Stomach (tissue), 19 donors: ENCODE measurements at places on chromosomes 1 and 21. TPM values are rescaled to one million over a fixed set of nuclear protein-coding genes. Genes with fewer than 3 reads are reported as not detected.
A peak's percentile ranks its signal among the peaks of the same experiment; 100 is the strongest.

GRCh38 chr1:6591222-6591621 lies 11.4 kb downstream of the ZBTB48 start:
- no peaks in the 10 kb centered on the region for H3K27me3 ChIP-seq
- H3K4me1 ChIP-seq = peaks cover 46% of the 10 kb centered on the region
- H3K27ac ChIP-seq = no peak overlapping the region
- no peak overlapping the region for H3K4me3 ChIP-seq

The PPIE gene
- total RNA-seq = 35.3 TPM

The FCRLB gene
- 0.55 TPM for total RNA-seq

The CYP4A11 gene
- total RNA-seq = 0.92 TPM

The HRNR gene
- total RNA-seq = not detected

DNA sequence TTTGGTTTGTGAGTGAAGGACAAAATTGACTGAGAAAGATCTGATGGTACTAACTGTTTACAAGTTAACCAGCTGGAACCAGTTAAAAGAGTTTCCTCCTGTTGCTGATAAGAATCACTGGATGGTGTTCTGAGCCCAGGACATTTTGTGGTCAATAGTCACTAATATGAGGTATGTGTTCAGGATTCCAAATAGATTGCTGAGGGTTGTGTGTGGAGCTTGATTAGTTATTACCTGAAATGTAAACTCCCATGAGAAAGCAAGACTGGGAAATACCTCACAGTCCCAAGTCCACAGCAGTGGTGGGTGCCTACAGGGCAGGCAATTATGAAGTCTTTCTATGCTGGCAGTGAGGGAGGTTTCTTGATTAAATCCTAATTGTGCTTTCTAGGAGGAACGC lies 164.6 kb downstream of the DNM3 start:
- H3K27me3 ChIP-seq = no peaks in the 10 kb centered on the region
- no peak overlapping the region for H3K27ac ChIP-seq
- peak; percentile 62 for DNase-seq
- H3K4me3 ChIP-seq = no peak overlapping the region

GRCh38 chr1:84619383-84620102 lies 45.3 kb upstream of the CTBS start:
- DNase-seq = peak; percentile 80
- no peaks in the 10 kb centered on the region for H3K27me3 ChIP-seq
- H3K36me3 ChIP-seq = no peaks in the 10 kb centered on the region
- H3K27ac ChIP-seq = peak overlapping the region; percentile 29
- H3K4me3 ChIP-seq = no peak overlapping the region
- H3K4me1 ChIP-seq = peaks cover 20% of the 10 kb centered on the region

The ELF3 gene
- 190 TPM for total RNA-seq

The LY9 gene
- total RNA-seq = not detected

GRCh38 chr1:30632481-30632880 lies 90.9 kb downstream of the MATN1 start:
- H3K4me3 ChIP-seq = no peak overlapping the region
- peaks cover 51% of the 10 kb centered on the region for H3K27me3 ChIP-seq
- DNase-seq = no peak
- H3K4me1 ChIP-seq = peaks cover 6% of the 10 kb centered on the region
- H3K36me3 ChIP-seq = no peaks in the 10 kb centered on the region

The EXTL2 gene
- not detected for total RNA-seq

DNA sequence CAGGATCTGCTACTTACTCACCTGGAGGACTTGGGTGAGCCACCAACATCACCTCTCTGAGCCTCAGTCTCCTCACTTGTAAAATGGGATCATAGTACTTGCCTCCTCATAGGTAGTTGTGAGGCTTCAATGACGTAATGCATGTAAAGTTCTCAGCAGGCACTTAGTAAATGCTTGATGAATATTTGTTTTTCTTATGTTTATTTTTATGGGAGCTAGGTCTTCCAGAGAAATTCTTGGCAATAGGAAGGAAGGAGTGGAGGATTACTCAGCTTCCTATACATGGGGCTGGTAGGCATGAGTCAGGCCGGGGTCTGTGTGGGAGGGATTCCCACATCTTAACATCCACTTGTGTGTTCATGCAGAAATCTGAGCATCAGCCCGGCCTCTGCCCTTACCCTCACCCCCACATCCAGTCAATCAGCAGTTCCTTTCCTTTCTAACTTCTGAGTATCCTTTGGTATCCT lies 95.4 kb upstream of the USP24 start:
- H3K4me1 ChIP-seq = no peaks in the 10 kb centered on the region
- no peak for DNase-seq
- H3K4me3 ChIP-seq = no peak overlapping the region
- H3K36me3 ChIP-seq = no peaks in the 10 kb centered on the region
- no peaks in the 10 kb centered on the region for H3K27me3 ChIP-seq
- H3K27ac ChIP-seq = no peak overlapping the region

The PTAFR gene
- 3.5 TPM for total RNA-seq

The CFHR2 gene
- total RNA-seq = not detected

The MPL gene
- not detected for total RNA-seq

DNA sequence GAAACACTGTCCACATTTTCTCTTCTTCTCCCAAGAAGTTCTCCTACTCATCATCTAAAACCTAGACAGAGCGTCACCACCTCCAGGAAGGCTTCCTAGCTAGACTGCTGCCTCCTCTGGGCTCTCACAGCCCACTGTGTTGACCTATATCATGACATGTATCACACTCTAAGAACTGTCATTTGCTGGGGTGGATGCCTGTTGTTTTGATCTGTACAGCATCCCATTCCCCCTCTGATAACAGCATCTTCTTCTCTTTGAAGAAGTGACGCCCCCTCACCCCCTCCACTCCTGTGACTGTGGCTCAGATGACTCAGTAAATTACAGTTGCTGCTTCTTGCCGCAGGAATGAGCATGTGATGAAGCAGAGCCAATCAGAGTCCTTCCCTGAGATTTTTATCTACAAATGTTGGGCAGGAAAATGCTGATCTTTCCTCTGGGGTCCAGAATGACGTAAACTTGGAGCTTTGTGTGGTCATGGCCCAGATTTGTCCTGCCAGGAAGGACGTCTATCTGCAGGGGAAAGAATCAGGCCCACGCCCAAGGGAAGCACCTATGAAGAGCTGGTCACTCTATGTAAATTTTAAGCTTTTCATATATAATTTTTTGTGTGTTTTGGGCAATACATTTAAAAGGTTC lies 28.0 kb upstream of the FOXO6 start:
- no peaks in the 10 kb centered on the region for H3K36me3 ChIP-seq
- H3K4me3 ChIP-seq = no peak overlapping the region
- H3K27me3 ChIP-seq = no peaks in the 10 kb centered on the region
- no peak overlapping the region for H3K27ac ChIP-seq

- H3K27me3 ChIP-seq = no peaks in the 10 kb centered on the region
- H3K4me1 ChIP-seq = no peaks in the 10 kb centered on the region
- H3K27ac ChIP-seq = no peak overlapping the region
Measured at GRCh38 chr1:169768161-169768560, 26.5 kb downstream of the METTL18 start.

DNA sequence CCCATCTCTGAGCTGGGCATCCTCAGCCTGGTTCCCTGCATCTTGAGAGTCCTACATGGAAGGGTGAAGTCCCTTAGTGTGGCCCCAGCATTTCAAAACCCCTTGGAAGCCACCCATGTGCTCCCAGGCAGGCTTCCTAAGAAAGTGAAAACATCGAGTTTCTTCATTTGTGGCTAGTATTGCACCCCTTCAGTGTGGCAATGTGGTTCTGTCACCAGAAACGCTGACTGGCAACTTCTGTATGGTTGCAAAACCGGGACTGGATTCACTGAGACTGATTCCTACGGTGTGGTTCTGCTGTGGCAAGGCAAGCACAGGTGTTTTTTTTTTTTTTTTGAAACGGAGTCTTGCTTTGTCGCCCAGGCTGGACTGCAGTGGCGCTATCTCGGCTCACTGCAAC lies 9.0 kb upstream of the IFNGR2 start:
- H3K4me3 ChIP-seq = no peak overlapping the region
- H3K27me3 ChIP-seq = no peaks in the 10 kb centered on the region

- H3K36me3 ChIP-seq = no peaks in the 10 kb centered on the region
- no peak overlapping the region for H3K4me3 ChIP-seq
- no peaks in the 10 kb centered on the region for H3K4me1 ChIP-seq
- H3K27me3 ChIP-seq = no peaks in the 10 kb centered on the region
Measured at GRCh38 chr21:31772674-31773555, 41.0 kb upstream of the SCAF4 start.

- no peaks in the 10 kb centered on the region for H3K36me3 ChIP-seq
- DNase-seq = no peak
- H3K4me1 ChIP-seq = no peaks in the 10 kb centered on the region
- peaks cover 13% of the 10 kb centered on the region for H3K27me3 ChIP-seq
- no peak overlapping the region for H3K27ac ChIP-seq
Measured at GRCh38 chr1:201226859-201227488, 36.4 kb downstream of the IGFN1 start.

The TRIM58 gene
- not detected for total RNA-seq

GRCh38 chr1:32447469-32448185 lies 17.2 kb upstream of the ZBTB8B start:
- H3K27ac ChIP-seq = no peak overlapping the region
- DNase-seq = no peak
- H3K4me3 ChIP-seq = no peak overlapping the region
- H3K36me3 ChIP-seq = no peaks in the 10 kb centered on the region

- no peak overlapping the region for H3K27ac ChIP-seq
- H3K27me3 ChIP-seq = no peaks in the 10 kb centered on the region
- no peaks in the 10 kb centered on the region for H3K4me1 ChIP-seq
- H3K36me3 ChIP-seq = no peaks in the 10 kb centered on the region
Measured at GRCh38 chr1:106675558-106675957, 380.9 kb upstream of the PRMT6 start.

- no peak overlapping the region for H3K4me3 ChIP-seq
- no peak overlapping the region for H3K27ac ChIP-seq
- H3K36me3 ChIP-seq = no peaks in the 10 kb centered on the region
Measured at GRCh38 chr1:82411605-82412004, 610.9 kb downstream of the ADGRL2 start.

DNA sequence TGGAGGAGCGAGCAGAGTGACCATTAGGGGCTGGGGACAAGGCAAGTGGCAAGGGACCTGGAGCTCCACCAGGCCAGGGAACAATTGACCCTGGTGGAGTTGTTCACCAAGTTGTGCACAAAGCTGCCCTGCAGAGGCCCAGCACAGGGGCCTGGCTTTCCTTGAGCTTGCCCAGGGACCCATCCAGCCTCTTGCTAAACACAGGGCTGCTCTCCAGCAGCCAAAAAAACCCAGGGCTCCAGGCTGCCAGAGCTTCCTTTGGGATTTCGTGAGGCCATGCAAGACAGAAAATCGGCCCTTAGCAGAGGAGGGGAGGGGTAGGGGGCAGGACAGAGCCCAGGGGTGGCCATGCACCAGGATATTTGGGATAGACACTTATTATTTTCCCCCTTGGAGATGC lies 32.6 kb downstream of the LRP8 start:
- H3K27ac ChIP-seq = no peak overlapping the region
- no peaks in the 10 kb centered on the region for H3K36me3 ChIP-seq
- DNase-seq = no peak
- no peak overlapping the region for H3K4me3 ChIP-seq

The LORICRIN gene
- not detected for total RNA-seq

- DNase-seq = peak; percentile 96
- no peaks in the 10 kb centered on the region for H3K36me3 ChIP-seq
- no peaks in the 10 kb centered on the region for H3K27me3 ChIP-seq
- H3K4me1 ChIP-seq = peaks cover 34% of the 10 kb centered on the region
- H3K27ac ChIP-seq = peak overlapping the region; percentile 77
Measured at GRCh38 chr1:162285149-162285561, 91.5 kb downstream of the SPATA46 start.

- peaks cover 27% of the 10 kb centered on the region for H3K4me1 ChIP-seq
- H3K4me3 ChIP-seq = peak overlapping the region; percentile 66
- peak overlapping the region; percentile 90 for H3K27ac ChIP-seq
- DNase-seq = peak; percentile 73
- no peaks in the 10 kb centered on the region for H3K36me3 ChIP-seq
Measured at GRCh38 chr1:247111700-247112478, 7.7 kb upstream of the ZNF669 start.

- H3K36me3 ChIP-seq = no peaks in the 10 kb centered on the region
- no peak overlapping the region for H3K4me3 ChIP-seq
- DNase-seq = no peak
- no peaks in the 10 kb centered on the region for H3K4me1 ChIP-seq
Measured at GRCh38 chr1:73911849-73912248, 286.1 kb downstream of the LRRIQ3 start.
